ENCODE measurements at places on chromosomes 1 and 21. TPM values are rescaled to one million over a fixed set of nuclear protein-coding genes. Genes with fewer than 3 reads are reported as not detected.

Gene SLFNL1
- 0.44 TPM for polyA plus RNA-seq

- DNase-seq = no peak
- peaks cover 5% of the 10 kb centered on the region for H3K4me1 ChIP-seq
- H3K4me3 ChIP-seq = no peak overlapping the region
- no peaks in the 10 kb centered on the region for H3K36me3 ChIP-seq
- no peaks in the 10 kb centered on the region for H3K27me3 ChIP-seq
Observed at GRCh38 chr1:234322979-234323378, 50.3 kb upstream of the COA6 start.

GRCh38 chr1:4447778-4448420, 206.5 kb upstream of the AJAP1 start:
- H3K36me3 ChIP-seq = no peaks in the 10 kb centered on the region
- no peaks in the 10 kb centered on the region for H3K27me3 ChIP-seq
- DNase-seq = no peak
- H3K4me3 ChIP-seq = no peak overlapping the region
- no peaks in the 10 kb centered on the region for H3K4me1 ChIP-seq

- H3K27me3 ChIP-seq = no peaks in the 10 kb centered on the region
- H3K4me1 ChIP-seq = no peaks in the 10 kb centered on the region
- no peak overlapping the region for H3K4me3 ChIP-seq
Observed at GRCh38 chr1:53512807-53513755, 53.9 kb downstream of the DMRTB1 start.

GRCh38 chr1:229147072-229147471, 123.8 kb upstream of the RAB4A start:
- DNase-seq = no peak
- no peaks in the 10 kb centered on the region for H3K36me3 ChIP-seq
- H3K27me3 ChIP-seq = no peaks in the 10 kb centered on the region
- H3K4me1 ChIP-seq = no peaks in the 10 kb centered on the region
